ENCODE measurements at places on chromosomes 12 and 14.

- no peak for DNase-seq
Measured at GRCh38 chr12:30525171-30525570, 170.5 kb downstream of the IPO8 start.

DNA sequence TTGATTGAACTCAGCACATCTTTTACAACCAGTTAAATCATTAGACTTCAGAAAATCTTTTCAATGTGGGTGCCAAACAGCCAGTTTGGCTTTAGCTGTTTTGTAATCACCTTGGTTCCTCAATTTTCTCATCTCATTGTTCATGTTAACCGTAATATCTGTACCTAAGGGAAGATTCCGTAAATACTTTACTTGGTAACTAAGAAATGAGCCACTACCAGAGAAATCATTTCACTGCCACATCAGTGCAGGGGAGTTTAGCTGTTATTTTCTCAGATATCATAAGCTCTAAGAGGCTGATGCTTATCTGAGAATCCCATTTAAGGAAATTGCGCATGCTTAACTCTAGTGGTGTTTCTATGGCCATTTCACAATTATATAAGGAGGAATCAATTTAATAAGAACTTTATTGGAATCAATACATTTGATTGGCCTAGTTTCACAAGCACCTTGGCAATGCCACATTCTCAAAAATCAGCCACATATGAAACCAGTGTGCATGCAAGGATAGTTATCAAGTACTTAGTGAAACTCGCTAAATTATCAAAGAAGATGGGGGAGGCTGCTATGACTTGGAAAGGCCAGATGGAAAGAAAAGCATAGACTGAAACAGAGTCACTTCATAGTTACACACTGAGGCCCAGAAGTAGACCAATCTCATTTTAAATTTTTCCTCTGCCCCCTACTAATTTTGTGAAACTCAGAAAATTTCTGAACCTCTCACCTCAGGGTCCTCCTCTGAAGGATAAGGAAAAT, 28.1 kb upstream of the IL22 start:
- no peak for DNase-seq

GRCh38 chr12:55068416-55069010, 48.7 kb downstream of the NEUROD4 start:
- peak; percentile 76 for DNase-seq

GRCh38 chr14:105117710-105118385, 50.7 kb downstream of the JAG2 start:
- no peak for DNase-seq

GRCh38 chr12:5794156-5794555, 150.9 kb downstream of the ANO2 start:
- no peak for DNase-seq

- DNase-seq: no peak
Measured at GRCh38 chr14:73269729-73270531, 32.6 kb downstream of the PAPLN start.

- no peak for DNase-seq
Measured at GRCh38 chr14:74525361-74525851, 31.8 kb downstream of the ISCA2 start.

GRCh38 chr12:123601602-123602489, at the start of gene DDX55:
TSS of gene DDX55 (plus strand) at chr12:123602099. CDS start at chr12:123602149, 50 bp downstream.
- DNase-seq: peak; percentile 86

GRCh38 chr12:93743229-93743998, 66.2 kb downstream of the CRADD start:
- no peak for DNase-seq

DNA sequence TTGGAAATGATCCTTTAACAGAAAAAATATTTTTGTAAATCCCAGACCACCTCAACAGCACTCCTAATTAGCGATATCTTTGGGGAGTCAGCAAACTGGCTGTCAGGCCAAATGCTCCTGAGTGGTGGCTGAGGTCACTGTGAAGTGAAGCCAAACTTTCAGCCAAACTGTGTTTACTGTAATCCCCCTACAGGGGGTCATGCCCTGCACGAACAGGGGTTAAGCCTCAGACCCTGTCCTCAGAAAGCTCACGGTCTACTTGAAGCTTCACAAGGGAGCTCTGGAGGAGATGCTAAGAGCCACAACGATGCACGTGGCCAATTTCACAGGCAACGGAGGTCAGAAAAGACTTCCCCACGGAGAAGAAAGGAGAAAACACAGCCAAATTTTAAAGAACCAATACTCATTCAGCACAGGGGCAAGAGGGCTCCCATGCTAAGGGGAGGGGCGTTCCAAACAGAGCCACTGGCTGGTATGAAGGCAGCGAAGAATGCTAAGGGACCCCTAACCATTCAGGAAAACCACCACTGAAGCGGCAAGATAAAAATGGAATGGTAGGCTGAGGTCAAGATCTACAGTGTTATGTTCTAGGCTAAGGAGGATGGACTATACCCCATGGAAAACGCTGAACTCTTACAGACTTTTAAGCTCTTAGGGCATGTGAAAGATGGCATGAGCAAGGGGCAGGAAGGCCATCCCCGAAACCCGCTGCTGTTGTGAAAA, 105.4 kb downstream of the ITPR2 start:
- DNase-seq: no peak

DNA sequence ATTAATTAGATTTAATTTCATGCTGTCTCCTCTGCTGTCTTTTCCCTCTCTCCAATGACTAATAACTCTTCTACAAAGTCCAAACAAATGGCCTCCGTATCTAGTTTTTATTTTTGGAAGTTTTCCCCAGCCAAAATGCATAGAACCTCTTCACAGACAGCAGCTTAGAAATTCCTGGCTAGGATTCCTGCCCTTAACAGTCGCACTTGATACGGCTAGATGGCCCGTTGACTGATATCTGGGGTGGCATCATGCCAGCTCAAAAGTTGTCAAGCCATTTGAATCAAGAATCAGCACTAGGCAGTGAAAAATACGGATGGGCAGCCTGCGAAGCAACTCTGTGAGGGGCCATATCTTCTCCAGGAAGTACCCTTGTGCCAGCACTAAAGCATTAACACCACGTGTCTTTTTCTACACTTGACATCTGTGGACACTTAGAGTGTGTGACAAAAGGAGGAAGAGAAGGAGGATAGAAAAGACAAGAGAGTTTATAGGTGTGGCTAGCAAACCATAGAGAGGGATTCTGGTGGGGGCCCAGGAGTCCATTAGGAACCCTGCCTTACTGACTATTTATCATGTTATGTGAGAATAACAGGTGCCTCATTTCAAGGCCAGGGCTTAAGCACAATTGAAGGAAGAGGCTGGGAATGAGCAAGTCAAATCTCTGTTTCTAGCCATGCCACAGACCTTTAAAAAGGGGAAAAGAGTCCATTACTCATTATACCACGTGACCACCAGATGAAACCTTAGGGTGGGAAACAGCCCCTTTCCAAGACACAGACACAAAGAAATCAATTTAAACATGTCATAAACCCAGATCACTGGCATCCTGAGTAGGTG, 39.2 kb upstream of the KRR1 start:
- DNase-seq: no peak

GRCh38 chr12:6764011-6764828, 1.9 kb upstream of the PTMS start:
- DNase-seq: peak; percentile 92

- DNase-seq: no peak
Measured at GRCh38 chr12:105365231-105365630, 34.7 kb downstream of the C12orf75 start.

- no peak for DNase-seq
Measured at GRCh38 chr12:115569345-115570068, 708.0 kb downstream of the MED13L start.

DNA sequence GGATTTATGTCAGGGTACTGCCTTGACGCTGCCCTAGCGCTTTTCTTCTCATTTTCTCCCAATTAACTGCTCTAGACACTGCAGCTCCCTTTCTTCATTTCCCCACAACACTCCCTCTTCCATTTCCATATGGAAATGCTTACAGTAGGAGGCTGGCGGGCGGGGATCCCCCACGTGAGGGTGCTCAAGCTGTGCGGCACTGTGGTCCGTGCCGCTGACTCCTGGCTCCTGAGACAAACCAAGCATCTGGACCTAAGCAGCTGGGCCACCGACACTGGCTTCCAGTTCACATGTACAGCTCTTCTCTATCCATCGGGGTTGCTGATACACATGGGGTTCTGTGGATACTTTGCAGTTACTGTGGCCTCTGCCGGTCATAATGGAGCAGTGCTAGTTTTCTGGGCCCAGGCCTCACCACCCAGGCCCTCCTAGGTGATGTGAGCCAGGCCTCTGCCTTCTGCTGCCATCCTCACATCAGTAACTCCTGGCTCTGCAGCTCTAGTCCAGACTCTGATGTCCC, 20.2 kb downstream of the TCHP start:
- no peak for DNase-seq

GRCh38 chr14:92105073-92105892, 1.1 kb downstream of the ATXN3 start:
- no peak for DNase-seq

DNA sequence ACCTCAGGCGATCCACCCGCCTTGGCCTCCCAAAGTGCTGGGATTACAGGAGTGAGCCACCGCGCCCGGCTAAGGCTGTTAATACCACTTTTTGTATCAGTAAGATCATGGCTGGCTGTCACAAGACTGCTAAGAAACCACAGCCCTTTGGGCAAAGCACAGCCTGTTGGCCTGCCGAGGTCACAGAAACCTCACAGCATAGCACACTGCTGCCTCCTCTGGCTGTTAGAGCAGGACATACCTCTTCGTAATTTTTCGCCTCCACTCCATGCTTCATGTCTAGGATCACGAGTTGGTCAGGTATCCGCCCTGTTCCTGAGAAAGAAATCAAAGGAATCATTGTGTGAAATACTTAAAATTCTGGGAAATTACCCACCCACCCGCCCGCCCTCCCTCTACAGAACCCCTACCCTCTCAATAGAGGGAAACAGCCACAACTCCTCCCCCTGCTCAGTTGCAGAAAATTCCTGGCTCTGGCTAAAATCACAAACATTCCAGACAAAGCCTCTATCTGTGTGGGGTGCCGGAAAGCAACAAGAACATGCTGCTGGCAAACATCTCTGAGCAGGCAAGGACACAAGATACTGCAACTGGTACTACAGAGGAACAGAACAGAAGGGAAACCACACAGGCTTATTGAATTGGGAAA, 20.7 kb upstream of the NEK9 start:
- no peak for DNase-seq

- no peak for DNase-seq
Measured at GRCh38 chr12:116662612-116663144, 75.2 kb downstream of the SPRING1 start.

- peak; percentile 50 for DNase-seq
Measured at GRCh38 chr12:68497702-68498101, 113.0 kb upstream of the RAP1B start.

- peak; percentile 32 for DNase-seq
Measured at GRCh38 chr12:93226361-93226760, 151.4 kb upstream of the NUDT4 start.

DNA sequence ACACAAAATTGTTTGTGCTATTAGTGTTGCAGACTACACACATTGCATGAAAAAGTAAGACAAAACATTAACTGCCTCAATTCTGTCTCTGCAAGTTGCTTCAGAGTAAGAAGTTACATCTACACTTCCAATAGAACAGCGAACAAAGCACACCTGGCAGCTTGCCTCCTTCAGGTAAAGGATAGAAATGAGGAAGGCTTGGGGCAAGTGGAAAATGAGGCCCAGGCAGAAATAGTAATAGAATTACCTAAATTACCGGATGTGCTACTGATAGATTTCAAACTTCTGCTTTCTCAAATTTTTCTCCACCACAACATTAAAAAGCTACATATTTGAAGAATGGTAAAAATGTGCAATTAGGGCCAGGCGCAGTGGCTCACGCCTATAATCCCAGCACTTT, 37.7 kb downstream of the CCDC175 start:
- DNase-seq: no peak

DNA sequence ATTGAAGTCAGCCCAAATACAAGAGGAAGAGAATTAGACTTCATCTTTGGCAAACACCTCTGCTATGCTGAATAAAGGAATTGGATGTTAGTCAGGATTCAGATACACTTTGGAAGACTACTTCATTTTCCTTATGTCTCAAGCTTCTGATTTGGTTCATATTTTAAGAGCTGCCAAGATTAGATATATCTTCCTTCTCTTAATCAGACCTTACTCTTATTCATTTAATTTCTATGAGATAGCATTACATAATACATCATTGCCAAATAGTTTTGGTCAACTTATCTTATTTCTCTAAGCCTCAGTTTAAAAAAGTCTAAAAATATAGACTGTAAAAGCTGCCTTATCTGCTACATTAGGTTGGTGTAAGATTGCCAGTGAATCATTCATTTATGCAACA, 330.6 kb upstream of the NAV3 start:
- no peak for DNase-seq

DNA sequence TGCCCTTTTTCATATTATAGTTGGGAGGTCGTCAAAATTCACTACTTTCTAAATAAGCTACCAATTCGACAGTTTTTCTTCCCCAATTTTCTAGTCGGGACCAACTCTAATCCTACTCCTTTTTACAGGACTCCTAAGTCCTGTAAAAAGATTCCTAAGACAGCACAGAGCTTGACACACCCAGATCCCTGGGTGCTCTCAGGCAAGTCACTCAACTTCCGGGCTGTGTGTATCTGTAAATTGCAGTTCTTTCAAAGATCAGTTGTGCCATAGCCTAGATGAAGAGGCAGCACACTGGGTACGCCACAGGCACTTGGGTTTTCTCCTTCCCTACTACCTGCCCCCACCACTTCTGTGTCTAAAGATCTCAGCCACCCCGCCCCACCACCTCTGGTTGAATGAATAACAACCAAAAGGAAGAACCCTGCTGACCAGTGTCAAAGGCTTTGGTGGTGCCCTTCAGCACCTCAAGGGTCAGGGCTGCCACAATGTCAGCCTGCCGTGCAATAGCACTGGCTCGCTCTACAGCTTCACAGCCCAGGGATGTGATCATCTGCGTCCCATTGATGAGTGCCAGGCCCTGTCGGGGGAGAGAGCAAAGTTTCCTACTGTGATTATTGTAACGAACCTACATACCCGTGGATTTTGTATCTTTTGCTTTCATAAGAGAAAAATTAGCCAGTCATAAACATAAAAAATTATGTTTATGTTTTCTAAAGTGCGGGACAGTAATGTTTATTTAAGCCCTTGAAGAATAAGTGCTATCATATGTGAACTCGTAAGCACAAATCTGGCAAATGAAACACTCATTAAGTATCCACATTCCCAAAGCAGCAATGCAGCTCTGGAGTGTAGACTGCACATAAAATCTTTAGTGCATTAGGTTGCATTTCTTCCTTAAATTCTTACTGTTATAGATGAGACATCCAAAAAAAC, 9.2 kb downstream of the HAL start:
- no peak for DNase-seq

DNA sequence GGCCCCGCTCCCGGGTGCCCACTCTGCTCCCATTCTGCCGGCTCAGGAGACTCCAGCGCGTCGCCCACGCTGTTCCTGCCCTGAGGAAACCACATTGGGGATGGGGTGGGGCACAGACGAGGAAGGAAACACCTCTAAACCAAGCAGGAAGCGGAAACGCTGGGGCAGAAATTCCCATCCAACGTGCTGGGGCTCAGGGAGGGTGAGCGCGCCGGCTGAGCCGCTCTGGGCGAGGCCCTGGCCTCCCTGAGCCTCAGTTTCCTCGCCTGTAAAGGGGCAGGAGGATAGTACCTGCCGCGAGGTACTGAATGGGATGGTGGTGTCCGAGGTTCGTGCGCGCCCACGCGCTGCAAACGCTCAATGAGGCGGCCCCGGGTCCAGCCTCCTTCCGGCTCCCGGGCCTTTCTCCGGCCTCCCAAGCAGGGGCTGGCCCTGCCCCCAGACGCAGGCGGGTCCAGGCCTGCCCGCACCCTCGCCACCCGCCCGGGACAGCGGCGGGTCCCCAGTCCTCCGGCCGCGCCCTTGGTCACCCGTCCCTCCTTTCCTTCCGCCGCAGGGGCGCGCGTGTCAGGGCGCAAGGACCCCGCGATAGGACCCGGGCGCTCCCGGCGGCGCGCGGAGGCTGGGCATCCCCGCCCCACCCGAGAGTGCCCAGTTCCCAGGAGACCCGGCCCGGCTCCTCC, 673 bp downstream of the BEGAIN start:
- DNase-seq: peak; percentile 49

All from PC-3 (cell line).